Stimulated activated CD8-positive, alpha-beta memory T cell treated with anti-CD3 and anti-CD28 coated beads, Interleukin-4, amount 100 ng/mL, for 1 hour (primary cell): ENCODE measurements at places on chromosomes 12 and 14.

GRCh38 chr12:78494911-78495310 is 369.7 kb upstream of the SYT1 start:
- DNase-seq: no peak

DNA sequence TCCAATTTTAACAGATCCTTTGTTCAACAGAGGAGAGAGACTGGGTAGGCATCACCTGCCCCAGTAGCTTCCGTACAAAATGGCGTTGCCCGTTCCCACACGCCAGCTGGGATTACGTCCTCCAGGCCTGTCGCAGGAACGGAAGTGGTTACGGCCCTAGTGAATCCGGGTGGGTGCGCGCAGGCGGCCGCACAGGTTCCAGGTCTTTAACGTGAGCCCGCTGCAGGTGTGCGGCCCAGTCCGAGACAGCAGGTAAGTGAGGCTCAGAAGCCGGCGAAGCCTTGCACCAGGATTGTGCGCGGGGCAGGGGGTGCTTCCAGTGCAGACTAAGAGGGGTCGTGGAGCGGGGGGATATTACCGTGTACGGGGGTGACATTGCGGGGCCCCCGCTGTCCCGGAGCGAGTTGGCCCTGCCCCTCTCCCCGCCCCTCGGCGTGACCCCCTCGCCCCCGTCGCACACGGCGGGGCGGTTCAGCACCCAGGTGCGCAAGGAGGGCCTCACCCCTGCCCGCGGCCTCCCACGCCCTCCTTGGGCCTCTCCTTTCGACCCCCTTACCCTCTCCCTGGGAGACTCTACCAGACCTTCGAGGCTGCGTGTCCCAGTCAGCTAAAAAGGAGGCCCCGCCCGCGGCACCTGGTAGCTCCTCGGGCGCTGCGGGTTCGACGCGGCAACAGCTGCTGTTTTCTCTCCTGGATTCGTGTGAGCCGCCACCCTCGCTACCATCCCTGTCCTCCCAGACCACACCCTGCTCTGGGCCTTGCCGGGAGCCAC is at the start of gene EXD2:
TSS of gene EXD2 (plus strand) at position 159 of the 772 bp plus-strand sequence. CDS start 17,973 bp downstream, outside the sequence.
- DNase-seq: peak; percentile 20

GRCh38 chr12:66708704-66709456 is 30.0 kb upstream of the GRIP1 start:
- no peak for DNase-seq

- no peak for DNase-seq
These were observed at the start of gene CD27 for GRCh38 chr12:6444704-6445688. TSS of gene CD27 (plus strand) at chr12:6444955. CDS start at chr12:6445096, 141 bp downstream.

DNA sequence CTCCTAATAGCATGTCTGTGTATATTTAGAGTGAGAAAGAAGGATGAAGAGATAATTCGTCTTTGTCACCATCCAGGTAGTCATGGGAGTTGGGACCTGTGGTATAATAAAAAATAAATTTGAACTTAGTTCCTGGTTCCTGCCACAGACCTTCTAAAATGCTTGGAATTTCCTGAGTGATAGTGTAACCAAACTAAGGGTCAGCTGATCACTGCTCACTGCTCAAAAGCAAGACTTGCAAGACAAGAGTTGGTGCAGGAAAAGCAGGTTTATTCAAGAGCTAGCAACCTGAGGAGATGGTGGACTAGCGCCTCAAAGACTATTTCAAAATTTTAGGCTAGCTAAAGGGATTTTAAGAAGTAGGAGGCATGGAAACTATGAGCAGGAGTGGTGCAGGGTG is 19.1 kb downstream of the ANG start:
- no peak for DNase-seq

GRCh38 chr12:123150744-123151456 is at the start of gene PITPNM2:
TSS of gene PITPNM2 (minus strand) at chr12:123151090. CDS start at chr12:123034590, 116,500 bp downstream.
- peak; percentile 37 for DNase-seq

- DNase-seq: no peak
These were observed 379.4 kb upstream of the PDE3A start for GRCh38 chr12:19988948-19989347.

DNA sequence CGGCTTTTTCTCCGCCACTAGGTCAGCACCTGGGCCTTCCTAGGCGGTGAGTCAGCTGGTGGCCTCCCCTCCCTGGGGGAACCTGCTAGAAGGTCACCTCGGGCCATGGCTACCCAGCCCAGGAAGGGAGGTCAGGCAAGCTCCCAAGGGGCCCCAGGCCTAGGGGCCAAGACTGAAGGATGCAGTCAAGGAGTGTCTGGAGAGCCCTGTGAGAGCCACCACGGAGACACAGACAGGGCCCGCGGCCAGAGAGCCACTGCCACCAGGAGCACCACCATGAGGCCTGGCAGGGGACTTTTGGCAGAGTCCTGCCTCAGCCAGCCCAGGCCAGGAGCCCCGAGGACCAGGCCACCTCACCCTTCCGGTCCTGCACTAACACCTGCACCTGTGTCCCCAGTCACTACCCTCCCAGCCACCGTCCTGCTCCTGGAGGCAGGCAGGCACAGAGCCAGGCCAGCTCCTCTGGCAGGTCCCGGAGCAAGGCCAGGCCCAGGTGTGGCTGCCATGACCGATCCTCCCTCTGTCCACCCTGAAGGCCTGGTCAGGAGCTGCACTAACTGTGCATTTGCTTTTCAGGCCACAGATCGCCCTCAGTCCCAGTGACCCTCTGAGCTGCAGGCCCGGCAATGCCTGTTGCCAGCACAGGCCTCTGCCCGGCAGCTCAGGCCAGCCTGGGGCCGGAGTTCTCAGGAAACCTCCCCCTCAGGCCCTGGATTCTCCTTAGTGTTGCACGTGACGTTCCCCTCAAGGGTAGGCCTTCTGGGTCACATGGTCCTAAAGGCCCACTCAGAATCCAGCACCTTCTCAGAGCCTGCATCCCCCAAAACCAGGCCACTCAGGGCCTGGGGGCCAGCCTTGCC is 6.9 kb downstream of the PHETA1 start:
- no peak for DNase-seq

DNA sequence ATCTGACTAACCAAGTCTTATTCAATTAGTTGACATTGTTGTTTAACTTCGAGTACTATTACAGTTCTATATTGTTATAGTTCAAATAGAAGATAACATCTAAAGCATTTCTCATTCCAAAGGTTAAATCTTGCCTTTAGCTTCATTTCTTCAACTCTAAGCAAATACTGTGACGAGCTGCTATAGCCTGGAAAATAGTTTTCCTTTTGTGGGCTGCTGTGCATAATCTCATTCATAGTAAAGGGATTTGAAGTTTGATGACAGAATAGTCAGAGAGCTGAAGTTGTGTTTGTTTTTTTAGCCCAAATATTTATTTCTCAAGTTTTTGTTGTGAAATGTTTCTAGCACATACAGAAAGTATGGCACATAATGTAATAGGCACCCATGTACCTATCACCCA is 13.4 kb downstream of the PSEN1 start:
- DNase-seq: no peak

GRCh38 chr12:13534645-13535398 is 338.3 kb downstream of the EMP1 start:
- DNase-seq: no peak

DNA sequence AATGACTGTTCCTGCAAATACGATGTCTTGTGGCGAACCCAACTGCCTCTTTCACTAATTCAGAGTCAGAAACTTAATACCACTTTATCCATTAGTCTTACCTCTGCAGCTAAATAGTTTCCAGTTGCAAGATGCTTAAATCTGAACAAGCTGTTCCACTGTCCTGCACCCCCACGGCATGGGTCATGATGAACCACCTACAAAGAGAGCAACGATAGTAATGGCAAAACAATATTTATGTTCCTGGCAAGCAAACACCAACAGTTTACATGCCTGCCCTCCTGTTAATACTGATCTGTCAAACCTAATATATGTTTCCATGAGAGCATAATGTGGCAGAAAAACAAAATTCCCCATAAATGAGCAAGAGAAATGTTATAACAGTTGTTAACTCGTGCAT is 121.9 kb downstream of the ITPR2 start:
- no peak for DNase-seq

GRCh38 chr12:128047266-128048060 is 219.5 kb upstream of the TMEM132C start:
- no peak for DNase-seq

- DNase-seq: no peak
These were observed 275.0 kb downstream of the AKAP6 start for GRCh38 chr14:32603992-32604565.

- DNase-seq: no peak
These were observed 133.4 kb downstream of the KICS2 start for GRCh38 chr12:64088431-64089349.
